Activated effector memory CD4-positive, alpha-beta T cell treated with anti-CD3 and anti-CD28 coated beads, Interleukin-2, amount 50 U/mL, for 16 hours (primary cell): ENCODE measurements at places on chromosomes 7 and 10.

DNA sequence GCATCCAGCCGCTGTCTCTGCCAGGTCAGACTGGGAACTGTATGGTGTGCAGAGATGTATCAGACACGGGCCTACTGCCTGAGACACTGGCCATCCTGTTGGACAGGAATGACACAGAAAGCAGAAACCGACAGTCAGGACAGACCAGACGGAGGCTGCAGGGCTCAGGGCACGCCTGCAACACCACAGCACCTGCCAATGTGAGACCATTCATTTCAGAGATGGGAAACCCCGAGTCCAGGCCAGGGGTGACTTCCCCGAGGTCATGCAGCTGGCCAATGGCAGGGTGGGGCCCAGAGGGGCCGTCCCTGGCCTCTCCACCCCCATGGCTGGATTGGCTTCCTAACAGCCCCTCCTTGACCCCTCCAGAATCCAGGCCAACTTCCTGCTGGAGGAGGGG is 34.7 kb downstream of the GRID1 start:
- no peak for DNase-seq

DNA sequence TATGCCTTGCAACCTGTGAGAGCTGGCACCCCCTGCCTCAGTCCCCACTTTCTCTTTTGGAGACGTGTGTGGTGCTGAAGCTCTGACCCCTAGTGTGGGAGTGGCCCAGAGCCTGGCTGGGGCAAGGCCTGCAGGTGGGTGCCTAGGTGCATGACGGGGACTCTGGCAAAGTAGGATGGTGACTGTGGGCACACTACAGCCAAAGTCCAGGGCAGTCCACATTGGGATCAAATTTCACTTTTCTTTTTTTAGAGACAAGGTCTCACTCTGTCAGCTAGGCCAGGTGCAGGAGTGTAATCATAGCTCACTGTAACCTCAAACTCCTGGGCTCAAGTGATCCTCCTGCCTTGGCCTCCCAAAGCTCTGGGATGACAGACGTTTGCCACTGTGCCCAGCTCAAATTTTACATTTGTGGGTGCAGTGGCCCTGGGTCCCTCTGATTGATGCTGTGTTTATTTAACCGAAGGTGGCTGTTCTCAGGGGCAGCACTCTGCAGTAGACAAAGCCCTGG is 52.3 kb downstream of the NEURL1 start:
- no peak for DNase-seq

DNA sequence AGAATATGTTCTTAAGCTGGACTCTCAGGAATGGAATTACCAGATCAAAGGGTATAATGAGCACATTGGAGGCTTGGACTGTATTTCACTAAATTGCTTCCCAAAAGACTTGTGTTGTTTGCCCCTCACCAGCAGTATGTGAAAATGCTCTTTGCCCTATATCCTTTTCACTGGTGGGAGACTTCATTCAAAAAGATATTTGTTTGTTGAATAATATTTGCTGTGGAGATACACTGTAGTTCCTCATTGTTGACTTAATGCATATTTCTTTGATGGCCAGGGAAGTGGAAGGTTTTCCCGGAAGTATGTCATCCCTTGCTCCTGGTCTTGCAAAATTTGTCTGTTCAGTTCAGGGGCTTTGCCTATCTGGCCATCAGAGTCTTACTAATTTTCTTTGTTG is 19.4 kb downstream of the GSTO2 start:
- DNase-seq, result no peak

DNA sequence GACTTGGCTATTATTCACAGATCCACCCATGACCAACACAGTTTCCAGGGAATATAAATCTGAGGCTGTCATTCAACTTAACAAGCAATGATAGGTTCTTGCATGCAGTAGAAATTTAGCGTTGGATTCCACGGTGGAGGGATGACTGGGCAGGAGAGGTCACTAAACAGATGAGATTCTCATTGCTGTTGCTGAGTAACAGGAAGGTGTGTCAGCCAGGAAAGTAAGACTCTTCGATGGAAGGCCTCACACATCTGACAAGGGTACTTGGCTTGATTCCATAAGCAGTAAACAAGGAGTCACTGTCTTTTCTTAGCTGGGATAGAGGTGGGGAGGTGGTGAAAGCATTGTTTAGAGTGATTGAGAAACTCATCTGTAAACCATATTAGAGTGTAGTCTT is 1152.0 kb downstream of the SORCS3 start:
- DNase-seq, result no peak

DNA sequence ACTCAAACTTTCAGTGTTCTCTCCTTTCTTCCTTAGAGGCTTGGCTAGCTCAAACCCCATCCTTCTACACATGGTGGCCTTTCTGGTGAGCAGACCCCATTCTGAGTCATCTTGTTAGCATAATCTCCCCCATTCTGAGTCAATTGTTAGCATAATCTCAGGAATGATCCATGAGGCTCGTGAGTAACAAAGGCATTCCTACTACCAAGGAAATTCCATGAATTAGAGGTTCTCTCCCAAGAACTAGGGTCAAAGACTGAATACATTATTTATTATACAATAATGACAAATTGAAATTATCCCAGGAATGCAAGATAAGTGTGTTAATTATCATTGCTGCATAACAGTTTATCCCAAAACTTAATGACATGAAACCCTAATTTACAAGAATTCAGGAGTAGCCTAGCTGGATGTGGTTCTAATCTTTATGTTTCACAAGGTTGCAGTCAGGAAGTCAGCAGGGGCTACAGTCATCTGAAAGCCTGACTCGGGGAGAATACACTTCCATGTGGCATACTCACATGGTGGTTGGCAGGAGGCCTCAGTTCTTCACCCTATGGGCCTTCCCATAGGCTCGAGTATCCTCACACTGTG is 100.2 kb downstream of the MMRN2 start:
- DNase-seq, result no peak

DNA sequence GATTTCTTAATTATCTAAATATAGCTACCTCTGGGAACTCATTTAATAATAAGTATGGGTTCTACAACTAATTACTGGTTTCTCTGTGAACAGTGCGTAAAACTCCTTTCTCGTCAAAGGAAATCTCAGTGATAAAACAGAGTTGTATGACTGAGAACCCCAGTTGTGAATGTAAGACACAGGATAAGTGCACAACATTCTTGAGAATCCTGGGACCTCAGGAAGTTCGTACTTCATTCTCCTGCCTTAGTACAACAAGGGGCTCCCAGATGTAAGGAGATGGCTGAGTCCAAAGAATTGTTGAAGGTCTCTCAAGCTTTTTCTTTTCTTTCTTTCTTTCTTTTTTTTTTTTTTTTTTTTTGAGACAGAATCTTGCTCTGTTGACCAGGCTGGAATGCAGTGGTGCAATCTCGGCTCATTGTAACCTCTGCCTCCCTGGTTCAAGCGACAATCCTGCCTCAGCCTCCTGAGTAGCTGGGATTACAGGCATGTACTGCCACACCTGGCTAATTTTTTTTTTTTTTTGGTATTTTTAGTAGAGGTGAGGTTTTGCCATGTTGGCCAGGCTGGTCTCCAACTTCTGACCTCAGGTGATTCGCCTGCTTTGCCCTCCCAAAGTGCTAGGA is 12.5 kb downstream of the DENND10 start:
- no peak for DNase-seq

GRCh38 chr7:31857172-31857571 is 170.2 kb downstream of the PPP1R17 start:
- DNase-seq, result no peak

GRCh38 chr10:60798031-60798430 is 19.8 kb downstream of the CDK1 start:
- DNase-seq, result no peak

- DNase-seq, result no peak
Measured at GRCh38 chr7:47565640-47566250, 16.2 kb downstream of the TNS3 start.

DNA sequence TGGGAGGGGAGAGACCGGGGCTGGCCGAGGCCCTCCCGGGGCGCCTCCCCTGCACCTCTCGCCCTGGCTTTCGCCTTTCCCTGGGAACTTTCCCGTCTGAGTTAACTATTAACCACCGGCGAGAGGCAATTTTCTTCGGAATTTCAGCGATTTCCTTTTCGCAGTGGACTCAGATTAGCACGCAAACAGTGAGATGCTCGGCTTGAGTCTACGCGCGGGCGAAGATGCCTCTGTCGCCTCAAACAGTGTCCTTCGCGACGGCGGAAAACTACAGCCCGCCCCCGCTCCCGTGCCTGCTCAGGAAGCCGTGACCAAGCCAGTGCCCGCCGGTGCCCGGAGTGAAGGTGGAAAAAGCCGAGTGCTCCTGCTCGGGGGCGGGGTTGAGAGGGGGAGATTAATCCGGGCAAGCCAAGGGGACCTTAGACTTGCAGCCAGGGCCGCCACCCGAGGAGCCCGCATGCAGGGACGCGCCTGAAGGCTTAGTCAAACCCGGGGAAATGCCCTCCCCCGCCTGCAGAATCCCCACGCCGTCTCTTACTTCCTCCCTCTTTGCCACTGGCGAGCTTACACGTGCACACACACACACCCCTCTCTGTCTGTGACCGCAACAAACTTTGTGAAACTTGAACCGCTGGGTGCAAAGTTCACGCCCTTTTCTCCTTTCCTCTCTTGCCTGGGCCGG is 14.5 kb upstream of the PAX2 start:
- DNase-seq, result peak; percentile 70

GRCh38 chr10:6543431-6544005 is 36.6 kb downstream of the PRKCQ start:
- DNase-seq, result peak; percentile 81

- no peak for DNase-seq
Measured at GRCh38 chr7:137501562-137501961, 158.0 kb upstream of the PTN start.

- DNase-seq, result no peak
Measured at GRCh38 chr10:58817201-58817846, 304.7 kb downstream of the BICC1 start.

DNA sequence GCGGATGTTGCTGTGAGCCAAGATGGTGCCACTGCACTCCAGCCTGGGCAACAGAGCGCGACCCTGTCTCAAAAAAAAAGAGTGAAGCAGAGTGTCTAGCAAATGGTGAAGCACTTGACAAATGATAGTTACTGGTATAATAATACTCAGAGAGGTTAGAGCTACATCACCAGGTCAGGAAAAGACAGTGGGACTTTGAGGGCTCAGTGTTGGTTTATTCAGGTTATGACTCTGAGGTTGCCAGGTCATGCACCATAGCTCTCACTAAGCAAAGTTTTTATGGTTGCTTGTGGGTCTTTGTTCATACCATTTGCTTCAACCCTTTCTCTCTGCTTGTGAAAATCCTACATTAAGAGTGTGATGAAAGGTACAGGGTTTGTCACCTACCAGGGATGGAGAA is 13.6 kb downstream of the MRPS33 start:
- no peak for DNase-seq

DNA sequence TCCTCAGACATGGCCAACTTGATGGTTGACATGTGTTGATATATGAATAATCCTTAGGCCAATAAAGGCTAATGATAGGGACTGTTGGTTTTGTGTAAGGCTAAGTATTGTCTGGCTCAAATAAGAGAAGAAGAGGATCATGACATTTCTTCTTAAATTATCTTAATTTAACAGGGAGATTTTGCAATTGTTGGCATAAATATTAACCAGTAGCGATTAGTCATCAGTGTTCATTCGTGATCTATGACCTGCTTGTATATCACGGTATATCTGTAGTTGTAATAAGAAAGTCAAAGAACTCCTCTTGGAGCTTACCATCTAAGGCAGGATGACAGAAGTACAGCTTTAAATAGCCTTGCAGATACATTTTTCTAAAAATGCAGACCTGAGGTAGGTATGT is 196.4 kb downstream of the CREB5 start:
- no peak for DNase-seq

DNA sequence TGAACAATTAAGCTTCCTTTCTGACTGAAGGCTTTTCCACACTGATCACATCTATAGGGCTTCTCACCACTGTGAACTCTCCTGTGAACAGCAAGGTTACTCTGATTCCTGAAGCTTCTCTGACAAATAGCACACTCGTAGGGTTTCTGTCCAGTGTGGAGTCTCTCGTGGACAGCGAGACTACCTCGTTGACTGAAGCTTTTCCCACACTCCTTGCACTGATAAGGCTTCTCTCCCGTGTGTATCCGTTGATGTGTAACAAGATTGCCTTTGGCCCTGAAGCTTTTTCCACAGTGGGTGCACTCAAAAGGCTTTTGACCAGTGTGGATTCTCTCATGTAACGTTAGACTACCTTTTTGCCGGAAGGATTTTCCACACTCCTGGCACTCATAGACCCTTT is 4.4 kb downstream of the ZNF32 start:
- no peak for DNase-seq

GRCh38 chr10:32103721-32104120 is 47.5 kb upstream of the KIF5B start:
- no peak for DNase-seq

DNA sequence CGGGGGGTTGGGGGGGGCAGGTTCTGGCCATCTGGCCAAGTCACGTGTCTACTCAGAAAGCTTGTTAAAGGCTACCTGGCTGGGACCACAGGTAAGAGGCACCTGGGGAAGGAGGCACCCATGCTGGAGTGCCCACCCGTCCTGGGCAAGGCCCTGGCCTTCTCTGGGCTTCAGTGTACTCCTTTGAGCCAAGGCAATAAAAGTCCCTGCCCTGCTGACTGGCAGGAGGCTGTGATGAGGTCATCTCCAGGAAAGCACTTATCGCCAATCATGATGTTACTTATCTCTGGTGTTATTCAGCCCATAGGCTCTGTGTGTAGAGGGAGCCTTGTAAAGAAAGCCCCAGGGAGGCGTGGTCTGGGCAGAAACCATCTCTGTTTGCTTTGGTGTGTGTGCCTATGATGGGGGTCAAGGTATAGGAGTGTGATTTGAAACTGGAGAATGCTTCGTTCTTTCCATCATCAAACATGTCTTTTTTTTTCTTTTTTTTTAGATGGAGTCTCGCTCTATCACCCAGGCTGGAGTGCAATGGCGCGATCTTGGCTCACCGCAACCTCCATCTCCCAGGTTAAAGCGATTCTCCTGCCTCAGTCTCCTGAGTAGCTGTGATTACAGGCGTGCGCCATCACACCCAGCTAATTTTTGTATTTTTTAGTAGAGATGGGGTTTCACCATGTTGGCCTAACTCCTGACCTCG is 2.5 kb upstream of the CLDN4 start:
- DNase-seq, result no peak

DNA sequence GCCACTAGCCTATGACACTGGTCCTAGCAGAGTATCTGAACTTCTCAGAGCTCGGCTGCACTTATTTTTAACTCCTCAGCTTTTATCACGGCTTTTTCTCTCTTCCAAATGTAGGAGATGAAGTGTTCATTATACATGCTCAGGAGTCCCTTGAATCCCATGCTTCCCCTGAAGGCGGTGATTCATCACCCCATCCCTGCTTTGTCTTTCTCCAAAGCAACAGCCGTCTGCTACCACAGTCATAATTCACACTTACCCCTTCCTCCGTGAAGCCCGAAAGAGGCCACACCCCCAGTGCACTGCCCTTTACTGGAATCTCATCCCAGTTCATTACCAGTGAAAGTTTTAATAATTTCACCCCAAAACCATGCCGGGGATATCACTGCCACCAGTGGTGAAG is 301.5 kb upstream of the SHH start:
- no peak for DNase-seq

- DNase-seq, result no peak
Measured at GRCh38 chr7:135965602-135966001, 11.6 kb downstream of the MTPN start.

DNA sequence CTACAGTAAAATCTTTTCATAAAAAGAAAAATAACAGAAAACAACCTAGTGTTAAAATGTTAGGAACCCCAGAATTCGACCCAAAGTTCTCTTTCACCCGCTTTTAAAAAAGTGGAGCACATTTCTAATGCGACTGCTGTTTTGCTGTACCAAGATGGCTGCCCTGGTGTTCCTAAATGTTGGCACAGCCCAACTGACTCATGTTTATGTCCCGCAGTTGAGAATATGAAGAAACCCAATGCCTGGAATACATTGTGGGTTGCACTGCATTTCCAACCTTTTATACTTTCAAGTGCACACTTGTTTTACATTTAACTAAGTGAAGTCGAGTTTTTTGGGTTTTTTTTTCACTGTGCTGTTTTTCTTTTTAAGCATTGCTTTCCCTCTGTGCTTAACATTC is 944 bp downstream of the STEAP1B start:
- DNase-seq, result no peak
